ENCODE measurements at places on chromosomes 2 and 18. TPM values are rescaled to one million over a fixed set of nuclear protein-coding genes. Genes with fewer than 3 reads are reported as not detected.
A peak's percentile ranks its signal among the peaks of the same experiment; 100 is the strongest.

Gene CHMP1B
- 33.0 TPM for total RNA-seq

DNA sequence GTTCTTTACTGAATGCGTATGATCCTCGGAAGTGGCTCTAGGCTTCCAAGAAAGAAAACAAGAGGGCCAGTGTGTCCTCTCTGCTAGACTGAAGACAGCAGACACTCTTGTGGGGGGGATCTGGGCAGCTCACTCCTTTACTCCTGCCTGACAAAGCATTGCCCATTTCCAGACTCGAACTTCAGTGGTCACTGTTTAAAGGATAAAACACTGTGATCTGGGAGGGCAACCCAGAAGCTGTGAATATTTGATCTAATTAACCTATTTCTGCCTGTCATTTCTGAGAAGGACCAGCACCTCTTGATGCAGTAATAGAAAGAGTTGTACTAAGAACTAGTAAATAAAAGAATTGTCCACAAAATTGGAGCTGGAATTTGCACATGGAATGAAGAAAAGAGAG lies 24.5 kb upstream of the CCDC68 start:
- no peak overlapping the region for H3K27ac ChIP-seq
- H3K4me1 ChIP-seq, result no peaks in the 10 kb centered on the region
- H3K36me3 ChIP-seq, result no peaks in the 10 kb centered on the region
- no peaks in the 10 kb centered on the region for H3K27me3 ChIP-seq
- no peak overlapping the region for H3K4me3 ChIP-seq

Gene SERPINB11
- not detected for total RNA-seq

DNA sequence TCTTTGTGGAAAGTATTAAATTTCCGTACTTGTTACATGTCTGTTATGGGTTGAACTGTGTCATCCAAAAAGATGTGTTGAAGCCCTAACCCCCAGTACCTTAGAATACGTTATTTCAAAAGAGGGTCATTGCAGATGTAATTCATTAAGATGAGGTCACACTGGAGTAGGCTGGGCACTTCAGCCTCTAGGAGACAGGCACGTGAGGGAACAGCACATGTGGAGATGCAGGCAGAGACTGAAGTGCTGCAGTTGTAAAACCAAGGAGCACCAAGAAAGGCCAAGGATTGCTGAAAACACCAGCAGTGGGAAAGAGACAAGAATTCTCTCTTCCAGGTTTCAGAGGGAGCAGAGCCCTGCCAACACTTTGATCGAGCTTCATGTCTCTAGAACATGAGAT lies 4.6 kb upstream of the RHBDD1 start:
- H3K4me1 ChIP-seq, result no peaks in the 10 kb centered on the region
- H3K27ac ChIP-seq, result no peak overlapping the region
- no peaks in the 10 kb centered on the region for H3K36me3 ChIP-seq

- no peak overlapping the region for H3K4me3 ChIP-seq
- no peaks in the 10 kb centered on the region for H3K4me1 ChIP-seq
- no peaks in the 10 kb centered on the region for H3K27me3 ChIP-seq
Measured at GRCh38 chr18:75574187-75574586, 146.7 kb upstream of the SMIM21 start.

DNA sequence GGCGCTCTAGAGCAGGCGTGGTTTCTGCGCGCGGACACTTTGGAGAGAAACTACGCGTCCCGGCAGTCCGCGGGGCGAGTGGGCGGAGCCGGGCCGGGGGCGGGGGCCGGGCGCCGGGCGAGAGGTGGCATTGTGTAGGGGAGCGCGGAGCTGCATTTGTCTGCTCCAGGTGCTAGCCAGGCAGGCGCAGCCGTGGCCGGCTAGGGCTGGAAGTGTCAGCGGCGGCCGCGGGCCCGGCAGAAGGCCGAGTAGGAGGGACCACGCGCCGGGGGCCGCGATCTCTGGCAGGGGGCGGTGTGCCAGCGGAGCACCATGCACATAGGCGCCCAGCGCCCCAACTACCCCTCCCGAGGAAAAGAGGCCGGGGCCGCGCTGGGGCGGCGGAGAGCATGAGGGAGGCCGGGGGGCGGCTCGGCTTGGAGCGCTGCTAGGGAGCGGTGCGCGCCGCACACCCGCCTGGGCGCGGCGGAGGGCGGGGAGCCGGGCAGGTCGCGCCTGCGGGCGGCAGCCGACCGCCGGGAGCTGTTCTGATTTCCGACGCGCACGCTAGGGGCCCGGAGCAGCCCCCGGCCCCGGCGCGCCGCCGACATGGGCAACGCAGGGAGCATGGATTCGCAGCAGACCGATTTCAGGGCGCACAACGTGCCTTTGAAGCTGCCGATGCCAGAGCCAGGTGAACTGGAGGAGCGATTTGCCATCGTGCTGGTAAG lies at the start of gene FMNL2:
FMNL2 (plus strand) TSS at position 159 of the 710 bp plus-strand sequence.
- DNase-seq, result peak; percentile 89
- H3K4me3 ChIP-seq, result peak within 1 kb of the TSS; percentile 88
- H3K4me1 ChIP-seq, result no peaks in the 10 kb centered on the region
- H3K27ac ChIP-seq, result peak within 1 kb of the TSS; percentile 38

Measured in aorta (tissue), 5 donors.